ENCODE measurements at places on chromosomes 16 and 17.

DNA sequence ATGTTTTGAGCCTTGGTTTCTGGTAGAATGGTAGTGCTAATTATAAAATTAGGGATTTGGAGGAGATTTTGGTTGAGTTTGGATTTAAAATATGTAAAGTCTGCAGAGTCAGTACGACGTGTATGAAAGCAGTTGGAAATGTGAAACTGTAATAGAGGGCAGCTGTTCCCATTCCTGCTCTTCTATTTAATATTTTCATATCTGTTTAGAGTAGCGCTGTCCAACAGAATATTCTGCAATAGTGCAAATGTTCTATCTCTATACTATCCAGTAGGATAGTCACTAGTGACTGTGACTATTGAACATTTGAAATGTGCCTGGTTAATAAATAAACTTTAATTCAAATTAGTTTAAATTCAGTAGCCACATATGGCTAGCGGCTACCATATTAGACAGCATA lies 443.4 kb upstream of the SOX9 start:
- no peak for DNase-seq

GRCh38 chr16:580946-581498 lies 8.8 kb upstream of the RAB40C start:
- no peak for DNase-seq

GRCh38 chr17:17191346-17191792 lies 14.8 kb downstream of the PLD6 start:
- no peak for DNase-seq

GRCh38 chr17:81348097-81349055 lies 46.9 kb upstream of the BAHCC1 start:
- DNase-seq, result no peak

DNA sequence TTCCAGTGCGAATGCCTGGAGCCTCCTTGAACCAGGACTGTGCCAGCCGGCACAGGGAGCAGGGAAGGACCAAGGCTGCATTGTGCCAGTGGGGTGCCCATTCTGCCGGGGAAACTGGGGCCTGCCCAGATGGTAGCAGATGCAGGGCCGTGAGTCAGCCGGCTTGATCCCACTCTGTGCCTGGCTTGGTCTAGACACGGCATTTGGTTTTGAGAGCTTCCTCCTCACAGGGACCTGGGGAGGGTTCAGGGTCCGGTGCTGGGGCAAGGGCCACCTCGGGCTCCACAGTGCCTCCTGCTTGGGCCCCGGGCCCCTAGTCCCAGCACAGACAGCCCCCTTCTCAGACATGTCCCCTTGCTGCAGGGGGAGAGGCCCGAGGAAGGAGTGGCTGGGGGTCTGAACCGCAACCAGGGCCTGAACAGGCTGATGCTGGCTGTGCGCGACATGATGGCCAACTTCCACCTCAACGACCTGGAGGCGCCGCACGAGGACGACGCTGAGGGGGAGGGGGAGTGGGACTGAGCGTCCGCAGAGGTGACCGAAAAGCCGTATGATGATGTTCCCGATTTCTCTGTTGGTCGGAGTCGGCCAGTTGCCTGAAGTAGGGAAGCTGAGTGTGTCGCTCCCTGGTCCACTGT lies 7.8 kb upstream of the MC1R start:
- no peak for DNase-seq

GRCh38 chr16:77553130-77553529 lies 118.3 kb upstream of the ADAMTS18 start:
- DNase-seq, result no peak

DNA sequence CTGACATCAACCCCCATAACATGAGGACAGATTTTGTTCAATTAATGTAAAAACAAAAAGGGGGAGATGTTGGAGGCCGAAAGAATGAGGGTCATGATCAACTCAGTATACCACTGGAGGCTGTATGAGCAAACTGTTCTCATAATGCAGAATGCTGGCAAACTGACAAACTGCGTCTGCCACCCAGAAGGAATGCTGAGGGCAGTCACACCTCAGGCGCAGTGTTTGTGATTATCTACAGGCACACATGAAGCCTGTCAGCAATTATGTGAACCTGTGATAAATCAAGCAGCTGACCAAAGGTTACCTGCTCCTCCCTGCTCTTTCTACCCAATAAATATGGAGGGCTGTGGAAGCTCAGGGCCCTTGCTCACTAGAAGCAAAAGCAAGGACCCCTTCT lies 27.3 kb downstream of the CD300LG start:
- DNase-seq, result no peak

DNA sequence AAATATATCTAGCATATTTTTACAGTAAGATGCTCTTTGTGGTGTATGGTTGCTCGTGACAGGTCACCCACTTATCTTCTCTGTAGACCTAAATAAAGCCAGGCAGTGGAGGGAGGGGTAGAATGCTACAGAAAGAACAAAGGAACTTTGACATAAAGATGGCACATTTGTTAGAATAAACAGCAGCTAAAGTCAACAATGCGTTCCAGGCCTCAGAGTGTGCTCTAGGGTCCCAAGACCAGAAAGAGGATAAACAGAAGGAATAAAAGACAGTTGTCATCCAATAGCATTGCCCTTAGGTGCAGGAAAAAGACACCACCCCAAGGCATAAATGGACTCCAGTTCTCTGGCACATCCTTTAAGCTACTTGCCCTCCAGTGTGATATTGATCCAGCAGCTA lies 523.0 kb upstream of the CDH11 start:
- DNase-seq, result no peak

GRCh38 chr17:31321966-31322365 lies 544 bp upstream of the EVI2A start:
- DNase-seq, result peak; percentile 20

DNA sequence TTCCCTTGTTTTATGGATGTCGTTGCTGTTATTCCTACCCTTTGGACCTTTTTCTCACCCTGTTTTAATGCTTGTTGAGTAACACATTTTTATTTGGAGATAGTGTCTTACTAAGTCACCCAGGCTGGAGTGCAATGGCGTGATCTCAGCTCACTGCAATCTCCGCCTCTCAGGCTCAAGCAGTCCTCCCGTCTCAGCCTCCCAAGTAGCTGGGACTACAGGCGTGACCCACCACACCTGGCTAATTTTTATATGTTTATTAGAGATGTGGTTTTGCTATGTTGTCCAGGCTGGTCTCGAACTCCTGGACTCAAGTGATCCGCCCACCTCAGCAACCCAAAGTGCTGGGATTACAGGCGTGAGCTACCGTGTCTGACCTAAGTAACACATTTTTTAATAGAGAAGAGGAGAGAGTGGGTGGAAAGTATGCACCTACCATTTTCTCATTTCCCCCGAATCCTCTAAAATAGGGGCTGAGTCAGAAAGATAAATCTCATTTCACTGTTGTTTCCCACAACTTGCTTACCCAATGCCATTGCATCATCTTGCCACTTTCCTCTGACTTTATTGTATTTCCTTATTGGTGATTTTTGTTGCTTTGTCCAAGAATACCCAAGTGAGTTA lies 7.0 kb downstream of the DHX40 start:
- peak; percentile 42 for DNase-seq

- no peak for DNase-seq
Measured at GRCh38 chr17:32777436-32777835, 99.5 kb downstream of the MYO1D start.
